Body of pancreas (tissue), 4 donors: ENCODE measurements at places on chromosomes 4 and X.

- no peaks in the 10 kb centered on the region for H3K36me3 ChIP-seq
- H3K4me1 ChIP-seq, result no peaks in the 10 kb centered on the region
- no peak for DNase-seq
- H3K27me3 ChIP-seq, result no peaks in the 10 kb centered on the region
- H3K4me3 ChIP-seq, result no peak overlapping the region
Measured at GRCh38 chr4:64899563-64899962, 490.3 kb upstream of the TECRL start.

DNA sequence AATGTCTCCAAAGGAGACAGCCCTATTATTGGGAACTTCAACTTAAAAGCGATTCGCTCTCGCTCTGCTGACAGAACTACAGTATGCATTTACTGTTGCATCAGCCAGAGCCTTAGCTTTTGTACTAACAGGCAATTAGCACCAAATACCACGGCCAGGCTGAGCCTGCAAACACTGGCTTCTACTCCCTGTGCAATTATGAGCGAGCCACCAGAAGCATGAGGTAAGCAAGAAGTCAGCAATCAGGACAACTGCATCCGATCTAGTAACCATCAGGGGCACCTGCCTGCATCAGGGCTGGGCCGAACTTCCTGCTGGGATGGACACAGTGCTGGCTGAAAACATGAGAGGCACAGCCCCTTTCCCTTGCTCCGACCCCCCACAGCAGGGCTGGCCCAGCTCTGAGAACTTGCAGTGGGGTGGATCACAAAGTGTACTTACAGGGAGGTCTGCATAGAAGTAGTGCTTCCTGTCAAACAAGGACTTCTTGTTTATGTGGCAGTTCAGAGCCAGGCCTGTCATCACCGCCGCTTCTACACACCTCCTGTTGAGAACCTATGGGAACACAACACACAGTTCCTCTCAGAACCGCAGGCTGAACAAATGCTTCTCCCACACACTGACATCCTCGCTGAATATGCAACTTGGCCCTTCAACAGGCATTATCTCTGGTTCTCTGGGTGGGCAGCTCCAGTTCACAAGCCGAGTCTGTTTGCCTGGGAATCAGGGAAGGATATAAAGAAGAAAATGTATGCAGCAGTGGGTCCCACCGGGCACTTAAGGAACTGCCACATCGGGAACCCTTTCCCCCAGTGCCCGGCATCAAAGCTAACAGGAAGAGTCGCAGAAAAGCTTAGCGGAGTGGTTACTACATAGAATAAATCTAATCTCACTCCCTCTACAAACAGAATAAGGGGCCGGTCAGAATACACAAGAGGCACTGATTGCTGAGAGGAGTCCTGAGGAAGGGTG, 41.5 kb downstream of the GATB start:
- H3K27ac ChIP-seq, result no peak overlapping the region
- no peaks in the 10 kb centered on the region for H3K36me3 ChIP-seq
- no peak overlapping the region for H3K4me3 ChIP-seq
- H3K4me1 ChIP-seq, result no peaks in the 10 kb centered on the region

DNA sequence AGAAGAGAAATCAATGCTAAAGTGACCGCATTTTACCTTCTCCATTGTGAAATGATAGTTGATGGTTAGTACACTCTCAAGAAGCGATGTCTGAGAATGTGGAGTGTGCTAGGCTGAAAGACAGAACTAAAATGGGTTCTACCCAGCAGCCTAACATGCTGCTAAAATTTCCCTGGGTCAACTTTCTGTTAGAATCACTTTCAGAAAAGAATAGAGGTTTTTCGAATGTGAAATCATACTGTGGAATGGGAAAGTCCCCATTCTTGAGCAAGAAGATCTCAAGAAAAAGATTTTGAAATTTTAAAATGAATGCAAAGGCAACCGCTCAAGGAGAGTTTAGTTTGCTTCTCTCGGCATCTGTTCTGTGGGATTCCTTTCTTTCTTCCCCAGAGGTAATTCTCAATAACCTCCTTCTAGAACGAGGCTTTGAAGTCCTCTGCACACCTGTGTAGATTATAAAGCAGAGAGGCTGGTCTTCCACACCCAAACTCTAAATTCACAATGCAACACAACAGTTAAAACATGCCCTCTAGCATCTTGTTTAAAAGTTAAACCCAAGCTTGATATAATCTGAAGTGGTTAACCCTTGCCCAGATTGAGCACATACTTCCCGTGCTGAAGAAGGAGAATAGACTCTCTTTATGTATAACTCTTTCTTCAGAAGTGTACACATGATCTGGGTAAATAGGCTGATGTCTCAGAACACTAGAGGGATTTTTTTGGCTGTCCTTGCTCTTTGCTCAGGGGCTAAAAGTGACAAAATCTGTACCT, 208.7 kb upstream of the KLF3 start:
- no peaks in the 10 kb centered on the region for H3K27me3 ChIP-seq
- no peak overlapping the region for H3K27ac ChIP-seq
- H3K36me3 ChIP-seq, result no peaks in the 10 kb centered on the region
- no peak overlapping the region for H3K4me3 ChIP-seq
- DNase-seq, result no peak
- H3K4me1 ChIP-seq, result peaks cover 7% of the 10 kb centered on the region

DNA sequence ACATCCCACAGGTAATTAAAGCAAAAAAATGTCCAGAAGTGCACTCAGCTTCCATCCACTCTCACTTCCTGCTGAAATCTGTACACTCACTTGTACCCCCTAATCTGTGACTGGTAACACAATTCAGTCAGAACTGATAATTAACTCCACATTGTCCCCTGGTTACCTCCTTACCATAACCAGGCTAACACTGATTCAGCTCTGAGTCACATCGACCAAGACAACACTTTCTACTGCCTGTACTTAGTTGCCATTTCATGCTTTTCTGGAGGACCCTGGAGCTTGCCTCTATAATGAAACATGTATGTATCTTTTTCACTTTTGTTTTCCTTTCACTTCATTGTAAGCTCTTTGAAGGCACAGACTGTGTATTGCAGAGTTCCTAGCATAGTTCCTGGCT, 130.9 kb upstream of the GABRG1 start:
- no peak overlapping the region for H3K27ac ChIP-seq
- H3K4me1 ChIP-seq, result no peaks in the 10 kb centered on the region
- H3K27me3 ChIP-seq, result no peaks in the 10 kb centered on the region

GRCh38 chr4:74874753-74875367, 58.1 kb upstream of the PARM1 start:
- H3K4me3 ChIP-seq, result no peak overlapping the region
- H3K27me3 ChIP-seq, result no peaks in the 10 kb centered on the region
- peak; percentile 43 for DNase-seq

- no peaks in the 10 kb centered on the region for H3K36me3 ChIP-seq
- no peak overlapping the region for H3K4me3 ChIP-seq
- H3K27ac ChIP-seq, result no peak overlapping the region
- no peaks in the 10 kb centered on the region for H3K4me1 ChIP-seq
Measured at GRCh38 chr4:152094970-152095700, 334.3 kb upstream of the GATB start.

- no peak for DNase-seq
- H3K4me1 ChIP-seq, result no peaks in the 10 kb centered on the region
- no peaks in the 10 kb centered on the region for H3K27me3 ChIP-seq
- no peak overlapping the region for H3K4me3 ChIP-seq
- H3K36me3 ChIP-seq, result no peaks in the 10 kb centered on the region
- H3K27ac ChIP-seq, result no peak overlapping the region
Measured at GRCh38 chr4:105327956-105328355, 145.9 kb downstream of the PPA2 start.

- H3K4me3 ChIP-seq, result no peak overlapping the region
- DNase-seq, result no peak
- no peaks in the 10 kb centered on the region for H3K36me3 ChIP-seq
- peaks cover 9% of the 10 kb centered on the region for H3K4me1 ChIP-seq
Measured at GRCh38 chrX:40406330-40406859, 174.4 kb upstream of the ATP6AP2 start.

DNA sequence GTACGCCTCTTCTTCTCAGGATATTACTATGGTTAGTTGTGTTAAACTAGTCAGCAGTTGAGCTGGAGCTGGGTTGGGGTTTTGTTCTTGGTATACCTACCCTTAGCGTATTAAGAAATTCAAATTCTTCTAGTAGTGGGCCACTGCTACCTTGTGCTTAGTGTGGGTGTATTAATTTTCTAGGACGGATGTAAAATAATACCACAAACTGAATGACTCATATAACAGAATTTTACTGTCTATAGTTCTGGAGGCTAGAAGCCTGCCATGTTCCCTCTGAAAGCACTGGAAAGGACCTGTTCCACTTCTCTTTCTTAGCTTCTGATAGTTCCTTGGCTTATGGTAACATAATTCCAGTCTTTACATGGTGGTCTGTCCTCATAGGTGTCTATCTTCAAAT, 1274.7 kb downstream of the ADGRL3 start:
- no peaks in the 10 kb centered on the region for H3K4me1 ChIP-seq
- no peak for DNase-seq
- no peak overlapping the region for H3K27ac ChIP-seq
- H3K36me3 ChIP-seq, result no peaks in the 10 kb centered on the region
- no peaks in the 10 kb centered on the region for H3K27me3 ChIP-seq
- no peak overlapping the region for H3K4me3 ChIP-seq

DNA sequence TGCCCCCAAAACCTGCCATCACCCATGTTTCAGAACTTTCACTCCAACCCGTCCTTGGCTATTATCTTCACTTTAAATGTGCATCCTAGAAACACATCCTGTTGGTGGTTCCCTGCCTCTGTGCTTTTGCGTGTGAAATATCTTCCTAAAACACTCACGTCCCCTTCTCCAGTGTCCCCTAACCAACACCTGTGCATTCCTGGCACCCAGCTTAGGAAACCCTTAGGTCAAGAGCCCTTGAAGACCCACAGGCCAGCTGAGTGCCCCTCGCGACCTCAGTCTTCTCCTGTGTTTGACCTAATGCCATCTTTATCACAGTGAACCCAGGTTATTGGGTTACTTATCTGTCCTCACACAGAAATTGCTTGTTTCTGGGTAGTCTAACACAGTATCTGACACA, 117.6 kb downstream of the STK32B start:
- H3K4me3 ChIP-seq, result no peak overlapping the region
- H3K27me3 ChIP-seq, result no peaks in the 10 kb centered on the region
- no peaks in the 10 kb centered on the region for H3K36me3 ChIP-seq
- H3K27ac ChIP-seq, result no peak overlapping the region
- DNase-seq, result no peak

- H3K27me3 ChIP-seq, result no peaks in the 10 kb centered on the region
- no peak overlapping the region for H3K4me3 ChIP-seq
- H3K36me3 ChIP-seq, result no peaks in the 10 kb centered on the region
- H3K4me1 ChIP-seq, result peaks cover 37% of the 10 kb centered on the region
- H3K27ac ChIP-seq, result no peak overlapping the region
Measured at GRCh38 chr4:7803992-7804755, 135.5 kb downstream of the AFAP1 start.

DNA sequence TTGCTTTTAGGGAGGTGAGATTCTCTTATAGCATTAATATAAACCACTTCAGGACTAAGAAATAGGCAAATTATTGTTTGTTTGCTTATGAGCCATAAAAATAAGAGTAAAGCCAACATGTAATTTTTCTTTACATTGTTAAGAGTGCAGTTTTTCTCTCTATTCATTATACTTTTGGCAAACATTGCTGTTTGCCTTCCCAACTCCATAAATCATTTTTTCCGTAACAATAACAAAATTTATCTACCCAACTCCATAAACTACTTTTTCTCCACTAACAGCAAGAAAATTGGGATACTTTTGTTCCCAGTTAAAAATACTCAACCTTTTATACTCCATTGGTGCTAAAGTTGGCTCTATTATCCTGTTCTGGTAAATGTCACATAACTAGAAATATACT, 229.7 kb upstream of the GPRIN3 start:
- no peak overlapping the region for H3K4me3 ChIP-seq
- no peaks in the 10 kb centered on the region for H3K4me1 ChIP-seq
- H3K27ac ChIP-seq, result no peak overlapping the region
- no peaks in the 10 kb centered on the region for H3K36me3 ChIP-seq
- H3K27me3 ChIP-seq, result no peaks in the 10 kb centered on the region

DNA sequence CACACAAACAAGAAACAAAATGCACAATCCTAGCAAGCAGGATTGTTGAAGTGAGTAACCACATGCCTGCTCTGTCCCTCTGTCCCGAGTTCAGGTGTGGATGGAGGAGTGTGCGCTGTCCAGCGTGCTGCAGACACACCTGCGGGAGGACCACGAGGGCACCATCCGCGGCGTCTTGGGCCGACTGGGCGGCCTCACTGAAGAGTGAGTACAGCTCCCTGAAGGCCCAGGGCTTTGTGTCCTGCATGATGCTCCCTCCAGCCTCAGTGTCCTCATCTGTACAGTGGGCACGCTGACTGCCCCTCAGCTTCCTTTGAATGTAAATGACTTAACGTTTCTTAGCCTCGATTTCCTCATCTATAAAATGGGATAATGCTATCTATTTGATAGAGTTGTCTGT, 82.5 kb downstream of the EVC start:
- DNase-seq, result no peak
- H3K36me3 ChIP-seq, result no peaks in the 10 kb centered on the region
- no peak overlapping the region for H3K27ac ChIP-seq
- no peaks in the 10 kb centered on the region for H3K27me3 ChIP-seq

GRCh38 chr4:150960079-150960478, 55.0 kb downstream of the LRBA start:
- no peak overlapping the region for H3K27ac ChIP-seq
- no peak overlapping the region for H3K4me3 ChIP-seq
- no peaks in the 10 kb centered on the region for H3K27me3 ChIP-seq
- peaks cover 3% of the 10 kb centered on the region for H3K4me1 ChIP-seq
- H3K36me3 ChIP-seq, result no peaks in the 10 kb centered on the region
- no peak for DNase-seq

- H3K27me3 ChIP-seq, result no peaks in the 10 kb centered on the region
- H3K36me3 ChIP-seq, result no peaks in the 10 kb centered on the region
- H3K4me1 ChIP-seq, result no peaks in the 10 kb centered on the region
- H3K27ac ChIP-seq, result no peak overlapping the region
- no peak overlapping the region for H3K4me3 ChIP-seq
Measured at GRCh38 chrX:31872007-31872406, 800.2 kb upstream of the FTHL17 start.

DNA sequence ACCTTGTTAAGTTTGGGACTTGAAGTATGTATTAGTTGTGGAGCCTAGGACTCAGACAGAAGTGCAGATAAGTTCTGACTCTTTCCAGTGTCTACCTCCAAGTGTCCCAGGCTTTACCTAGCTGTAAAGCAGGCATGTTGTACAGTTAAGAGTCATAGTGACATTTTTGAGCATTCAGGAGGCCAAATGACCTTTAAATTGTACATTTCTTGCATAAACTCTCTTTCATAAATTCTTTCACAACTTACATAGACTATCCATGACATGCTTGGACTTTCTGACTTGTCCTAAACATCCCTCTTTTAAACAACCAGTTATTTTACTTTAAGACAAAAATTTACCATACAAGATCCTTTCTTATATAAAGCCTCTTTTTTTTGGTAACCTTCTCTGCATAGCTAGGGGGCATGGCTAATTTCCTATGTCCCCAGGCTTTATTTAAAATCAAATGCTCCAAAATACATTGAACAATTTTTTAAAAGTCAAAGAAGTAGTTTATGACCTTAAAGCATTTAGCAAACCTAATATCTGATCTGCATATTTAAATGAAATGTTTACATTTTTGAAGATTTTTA, 40.1 kb upstream of the UGT8 start:
- DNase-seq, result no peak
- no peaks in the 10 kb centered on the region for H3K27me3 ChIP-seq
- H3K4me3 ChIP-seq, result no peak overlapping the region
- H3K36me3 ChIP-seq, result no peaks in the 10 kb centered on the region

GRCh38 chrX:34631479-34632220, 25.4 kb downstream of the TMEM47 start:
- no peak overlapping the region for H3K4me3 ChIP-seq
- no peak overlapping the region for H3K27ac ChIP-seq
- DNase-seq, result no peak
- no peaks in the 10 kb centered on the region for H3K36me3 ChIP-seq
- H3K4me1 ChIP-seq, result no peaks in the 10 kb centered on the region
